ENCODE measurements at places on chromosomes 7 and 10.

GRCh38 chr7:103113164-103113563 is 35.7 kb downstream of the NAPEPLD start:
- no peak for DNase-seq

DNA sequence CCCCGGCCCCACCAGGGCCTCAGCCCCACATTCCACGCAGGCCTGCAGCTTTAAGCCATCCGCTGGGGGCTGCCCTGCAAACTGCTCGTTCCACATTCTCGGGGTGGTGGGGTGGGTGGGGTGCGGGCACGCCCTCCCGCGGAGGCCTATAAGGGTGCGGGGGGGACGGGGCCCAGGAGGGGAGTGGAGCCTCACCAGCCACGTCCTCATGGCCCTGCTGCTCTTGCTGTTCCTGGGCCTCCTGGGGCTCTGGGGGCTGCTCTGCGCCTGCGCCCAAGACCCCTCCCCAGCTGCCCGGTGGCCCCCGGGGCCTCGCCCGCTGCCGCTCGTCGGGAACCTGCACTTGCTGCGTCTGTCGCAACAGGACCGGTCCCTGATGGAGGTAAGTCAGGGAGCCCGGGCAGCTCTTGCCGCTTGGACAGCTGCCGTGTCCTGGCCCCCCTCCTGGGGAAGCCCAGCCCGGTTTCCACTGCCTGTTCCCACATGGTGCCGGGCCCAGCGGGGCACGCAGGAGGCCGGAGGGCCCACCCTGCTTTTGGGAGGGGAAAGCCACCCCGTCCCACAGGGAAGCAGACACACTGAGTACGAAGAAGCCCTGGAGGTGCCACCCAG is at the start of gene CYP2W1:
TSS of gene CYP2W1 (plus strand) at position 178 of the 612 bp plus-strand sequence. CDS start at position 209, 31 bp downstream.
- DNase-seq = no peak

GRCh38 chr7:130966246-130967009 is 232.4 kb upstream of the KLF14 start:
- no peak for DNase-seq

DNA sequence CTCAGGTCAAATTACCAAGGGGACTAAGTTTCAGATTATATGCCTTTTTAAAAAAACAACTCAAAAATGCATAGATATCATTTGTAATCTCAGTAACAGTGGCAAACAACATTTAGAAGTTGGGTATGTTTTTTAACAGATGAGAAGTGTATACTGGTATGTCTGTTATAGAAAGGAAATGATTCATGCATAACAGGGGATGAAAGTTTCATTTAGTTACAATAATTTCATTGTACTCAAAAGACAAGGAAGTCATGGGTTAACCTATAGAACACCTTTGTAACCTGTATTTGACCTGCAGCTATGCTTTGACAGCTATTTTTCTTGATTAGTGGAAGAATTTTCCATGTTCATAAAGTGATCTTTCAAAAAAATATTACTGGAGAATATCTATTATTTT is 35.4 kb upstream of the FAM133B start:
- DNase-seq = no peak

DNA sequence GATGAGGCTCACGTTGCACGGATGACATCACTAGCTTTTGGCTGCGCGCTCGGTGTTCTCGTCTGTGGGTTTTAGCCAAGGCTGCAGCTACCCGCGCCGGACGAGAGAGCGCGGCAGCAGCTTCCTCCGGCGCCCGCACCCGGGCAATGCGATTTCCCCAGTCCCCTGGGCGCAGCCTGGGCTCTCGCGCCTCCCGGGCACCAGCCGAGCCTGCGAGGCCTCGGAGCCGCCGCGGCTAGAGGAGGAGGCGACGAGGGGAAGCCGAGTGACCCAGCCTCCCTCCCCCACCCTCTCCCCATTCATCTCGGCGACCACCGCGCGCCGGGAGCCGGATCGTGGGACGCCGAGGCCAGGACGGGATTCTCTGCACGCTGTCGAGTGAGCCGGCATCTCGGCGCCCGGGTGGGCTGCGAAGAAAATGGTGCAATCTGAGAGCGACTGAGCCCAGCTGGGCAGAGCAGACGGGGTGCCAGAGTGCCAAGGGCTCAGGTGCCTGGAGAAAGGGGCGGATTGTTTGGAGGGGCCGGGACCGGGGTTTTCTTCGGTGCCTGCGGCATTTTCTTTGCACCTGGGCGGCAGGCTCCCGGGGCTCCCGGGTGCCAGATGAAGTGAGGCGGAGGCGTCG is 1.2 kb upstream of the TMEM178B start:
- peak; percentile 34 for DNase-seq

- DNase-seq = no peak
Measured at GRCh38 chr7:41786404-41786803, 83.5 kb upstream of the INHBA start.

All from stimulated activated CD4-positive, alpha-beta T cell treated with anti-CD3 and anti-CD28 coated beads, Interleukin-1b, Interleukin-23, amount 100 ng/mL, for 48 hours (primary cell).